ENCODE measurements at places on chromosomes 3 and 15.
A peak's percentile ranks its signal among the peaks of the same experiment; 100 is the strongest.

DNA sequence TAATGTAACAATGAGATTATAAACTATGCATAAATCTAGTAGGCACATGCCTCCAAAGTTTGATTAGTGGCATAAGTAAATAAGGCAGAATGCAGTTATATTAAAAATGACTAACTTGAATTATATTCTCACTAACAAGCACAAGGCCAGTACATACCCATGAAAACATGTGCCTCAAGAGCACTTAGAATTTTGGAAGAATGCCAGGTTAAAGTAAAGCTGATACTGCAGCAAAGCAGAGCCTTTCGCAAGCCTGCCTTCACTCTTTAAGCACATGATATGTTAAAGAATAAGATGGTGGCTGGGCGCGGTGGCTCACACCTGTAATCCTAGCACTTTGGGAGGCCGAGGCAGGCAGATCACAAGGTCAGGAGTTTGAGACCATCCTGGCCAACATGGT, 49.0 kb downstream of the KBTBD12 start:
- H3K27ac ChIP-seq: no peak overlapping the region
- no peak for DNase-seq
- no peaks in the 10 kb centered on the region for H3K36me3 ChIP-seq

- H3K4me1 ChIP-seq: no peaks in the 10 kb centered on the region
- DNase-seq: no peak
- no peak overlapping the region for H3K4me3 ChIP-seq
- H3K27ac ChIP-seq: no peak overlapping the region
Observed at GRCh38 chr3:123159926-123160635, 41.7 kb upstream of the SEC22A start.

DNA sequence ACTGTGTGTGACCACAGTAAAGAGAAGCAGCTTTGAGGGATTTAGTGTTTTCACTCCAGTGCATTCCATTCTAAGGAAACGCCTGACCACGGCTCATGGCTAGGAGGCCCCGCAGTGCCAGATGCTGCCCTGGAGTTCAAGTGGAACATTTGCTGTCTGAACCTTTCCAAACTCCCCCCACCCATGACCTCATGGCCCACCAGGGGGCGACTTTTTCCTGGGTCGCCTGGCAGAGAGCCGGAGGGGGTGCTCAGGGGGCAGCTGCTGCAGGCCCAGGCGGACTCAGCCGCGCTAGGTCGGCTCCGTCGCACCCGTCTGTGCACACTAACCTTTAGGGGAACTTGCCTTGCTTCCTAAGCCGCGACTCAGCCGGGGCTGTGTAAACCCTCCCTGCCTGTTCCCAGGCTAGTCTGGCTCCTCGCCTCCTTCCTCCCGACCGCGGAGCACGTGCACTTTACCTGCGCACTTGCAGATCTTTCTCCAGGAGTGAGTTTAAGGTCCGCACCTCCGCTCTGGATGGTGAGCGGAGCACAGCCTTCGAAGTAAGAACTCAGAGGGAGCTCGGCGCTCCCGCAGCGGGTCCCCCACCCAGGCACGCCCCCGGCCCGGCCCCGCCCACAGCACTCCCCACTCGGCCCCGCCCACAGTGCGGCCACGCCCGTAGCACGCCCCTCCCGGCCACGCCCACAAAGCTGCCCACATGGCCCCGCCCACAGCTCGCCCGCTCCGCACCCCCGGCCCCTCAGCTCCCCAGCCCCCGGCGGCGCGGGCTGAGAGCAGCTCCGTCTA, at the start of gene OCA2:
Gene OCA2, minus strand, starts transcription at position 550 of the 789 bp plus-strand sequence. CDS start 17,441 bp downstream, outside the sequence.
- peaks cover 3% of the 10 kb centered on the region for H3K4me1 ChIP-seq
- peak within 1 kb of the TSS; percentile 64 for H3K4me3 ChIP-seq
- peaks cover 80% of the 10 kb centered on the region for H3K27me3 ChIP-seq
- no peaks in the 10 kb centered on the region for H3K36me3 ChIP-seq
- peak; percentile 92 for DNase-seq

GRCh38 chr3:182007441-182007840, 295.7 kb downstream of the SOX2 start:
- no peaks in the 10 kb centered on the region for H3K36me3 ChIP-seq
- H3K4me1 ChIP-seq: peaks cover 16% of the 10 kb centered on the region
- H3K4me3 ChIP-seq: no peak overlapping the region
- no peak for DNase-seq

GRCh38 chr3:122991236-122991985, 36.2 kb downstream of the SEMA5B start:
- no peak for DNase-seq
- no peaks in the 10 kb centered on the region for H3K36me3 ChIP-seq
- peaks cover 39% of the 10 kb centered on the region for H3K4me1 ChIP-seq
- H3K27ac ChIP-seq: no peak overlapping the region
- no peak overlapping the region for H3K4me3 ChIP-seq

DNA sequence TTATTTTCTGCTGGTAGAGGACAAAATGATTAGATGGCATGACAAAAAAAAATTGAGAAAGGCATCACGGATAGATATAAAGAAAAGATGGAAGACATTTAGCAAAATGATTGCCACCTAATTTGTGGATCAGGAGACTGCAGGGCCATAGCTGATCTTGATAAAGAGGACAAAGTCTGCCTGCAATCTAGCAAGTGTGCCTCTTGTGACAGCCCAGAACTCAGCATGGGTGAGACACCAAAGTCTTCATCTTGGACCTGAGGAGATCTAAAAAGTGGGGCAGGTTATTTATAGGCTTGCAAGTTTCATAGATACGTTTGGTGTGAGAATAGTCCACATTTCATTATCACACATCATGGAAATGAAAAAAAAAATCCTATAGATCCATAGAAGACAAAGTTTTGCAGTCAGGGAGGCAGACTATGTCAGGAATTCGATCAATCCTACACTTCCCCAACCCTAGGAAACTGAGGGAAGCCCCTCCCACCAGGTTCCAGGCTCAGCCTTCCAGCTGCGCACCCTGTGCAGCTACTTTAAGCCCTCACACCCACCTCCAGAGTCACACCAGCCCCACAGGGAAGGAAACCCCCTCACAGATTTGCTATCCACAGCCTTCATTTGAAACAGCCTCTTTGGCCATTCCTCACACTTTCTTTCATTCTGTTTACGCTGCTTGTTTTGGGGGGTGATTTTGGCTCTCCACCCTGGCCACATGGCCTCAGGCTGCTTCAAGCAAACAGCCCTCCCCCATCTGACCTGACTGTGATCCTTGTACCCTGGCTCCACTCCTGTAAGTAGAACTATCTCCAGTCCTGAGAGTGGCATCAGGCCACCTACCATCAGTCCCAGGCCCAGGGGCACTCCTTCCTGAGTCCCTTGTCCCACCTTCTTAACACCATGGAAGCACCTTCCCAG, 28.1 kb upstream of the KLHL6 start:
- H3K36me3 ChIP-seq: no peaks in the 10 kb centered on the region
- no peaks in the 10 kb centered on the region for H3K27me3 ChIP-seq
- no peak for DNase-seq
- no peak overlapping the region for H3K27ac ChIP-seq
- H3K4me3 ChIP-seq: no peak overlapping the region
- peaks cover 4% of the 10 kb centered on the region for H3K4me1 ChIP-seq

DNA sequence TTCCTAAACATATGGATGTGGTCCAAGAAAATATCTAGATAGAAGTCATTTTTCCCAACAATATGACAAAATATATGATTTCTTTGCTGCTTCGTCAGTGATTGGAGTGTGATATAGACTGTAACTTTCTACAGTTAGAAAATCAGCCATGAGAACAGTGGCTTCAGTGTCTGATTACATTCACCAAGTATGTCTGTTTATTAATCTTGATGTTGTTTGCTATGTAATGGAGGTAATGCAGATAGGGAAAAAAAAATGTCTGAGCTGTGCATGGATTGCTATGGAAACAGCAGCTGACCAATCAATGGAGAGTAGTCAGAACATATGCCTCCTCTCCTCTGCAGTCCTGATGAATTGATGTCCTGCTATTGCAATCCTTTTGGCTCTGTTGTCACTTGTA, 72.3 kb upstream of the GAP43 start:
- H3K4me1 ChIP-seq: peaks cover 30% of the 10 kb centered on the region
- DNase-seq: no peak
- no peak overlapping the region for H3K27ac ChIP-seq
- H3K36me3 ChIP-seq: no peaks in the 10 kb centered on the region
- H3K4me3 ChIP-seq: no peak overlapping the region

DNA sequence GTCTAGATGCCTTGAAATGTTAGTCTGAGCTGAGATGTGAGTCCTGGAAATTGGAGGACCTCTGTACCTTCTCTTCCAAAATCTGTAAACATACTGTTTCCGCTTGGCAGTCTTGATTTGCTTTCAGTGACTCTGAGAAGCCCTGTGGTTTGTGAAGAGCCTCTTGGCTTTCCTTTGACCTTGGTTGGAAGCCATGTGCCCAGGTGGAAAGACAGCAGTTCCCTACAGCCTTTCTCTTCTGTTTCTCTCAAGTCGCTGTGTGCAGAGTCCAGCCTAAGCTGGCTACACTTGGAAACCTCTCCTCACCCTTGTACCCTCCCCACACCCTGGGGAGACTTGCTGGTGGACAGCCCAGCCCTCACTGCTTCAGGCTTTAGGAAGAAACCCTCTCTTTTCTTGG, 129.8 kb upstream of the CTDSPL start:
- DNase-seq: no peak
- H3K27ac ChIP-seq: no peak overlapping the region
- H3K36me3 ChIP-seq: no peaks in the 10 kb centered on the region
- H3K4me1 ChIP-seq: no peaks in the 10 kb centered on the region
- H3K4me3 ChIP-seq: no peak overlapping the region
- H3K27me3 ChIP-seq: no peaks in the 10 kb centered on the region

DNA sequence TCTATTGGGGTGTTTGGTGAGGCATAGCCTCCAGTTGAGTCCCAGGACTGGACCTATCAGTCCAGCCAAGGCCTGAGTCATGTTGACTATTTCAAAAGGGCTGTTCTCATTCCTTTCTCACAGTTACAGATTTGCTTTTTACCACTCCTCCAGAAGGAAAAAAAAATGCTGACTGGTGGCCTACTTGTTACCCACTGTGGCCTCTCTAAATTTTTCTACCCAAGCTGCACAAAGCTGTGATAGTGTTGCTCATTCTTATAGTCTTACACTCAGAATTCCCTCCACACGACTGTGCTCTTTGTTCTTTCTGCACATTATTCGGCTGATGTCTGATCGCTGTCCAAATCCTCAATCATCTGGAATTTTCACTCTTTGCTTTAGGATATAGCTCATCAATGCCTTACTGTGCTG, 1142.2 kb downstream of the IGSF11 start:
- H3K4me3 ChIP-seq: no peak overlapping the region
- no peak overlapping the region for H3K27ac ChIP-seq
- H3K36me3 ChIP-seq: no peaks in the 10 kb centered on the region
- no peaks in the 10 kb centered on the region for H3K27me3 ChIP-seq
- peaks cover 8% of the 10 kb centered on the region for H3K4me1 ChIP-seq
- no peak for DNase-seq

GRCh38 chr3:191227541-191227940, 28.5 kb downstream of the OSTN start:
- H3K27me3 ChIP-seq: no peaks in the 10 kb centered on the region
- DNase-seq: no peak
- H3K27ac ChIP-seq: no peak overlapping the region
- no peak overlapping the region for H3K4me3 ChIP-seq
- no peaks in the 10 kb centered on the region for H3K4me1 ChIP-seq

- no peak overlapping the region for H3K4me3 ChIP-seq
- H3K36me3 ChIP-seq: no peaks in the 10 kb centered on the region
- DNase-seq: no peak
- H3K4me1 ChIP-seq: peaks cover 8% of the 10 kb centered on the region
- no peaks in the 10 kb centered on the region for H3K27me3 ChIP-seq
- no peak overlapping the region for H3K27ac ChIP-seq
Observed at GRCh38 chr3:177787279-177788041, 590.2 kb upstream of the TBL1XR1 start.

DNA sequence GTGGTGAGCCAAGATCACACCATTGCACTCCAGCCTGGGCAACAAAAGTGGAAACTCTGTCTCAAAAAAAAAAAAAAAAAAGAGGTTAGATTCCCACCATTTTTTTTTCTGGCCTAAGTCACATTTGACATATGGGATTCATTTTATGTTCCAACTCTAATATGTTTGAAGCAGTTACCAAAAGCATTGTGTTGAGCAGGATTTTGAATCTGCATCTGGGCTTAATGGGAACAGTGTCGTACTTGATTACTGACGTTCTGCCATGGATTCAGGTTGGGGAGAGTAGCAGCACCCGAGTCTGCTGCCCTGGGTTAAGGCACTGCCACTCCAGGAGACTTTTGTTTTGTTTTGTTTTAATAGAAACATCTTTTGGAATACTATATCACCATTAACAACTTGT, 348.7 kb upstream of the TBL1XR1 start:
- H3K27me3 ChIP-seq: no peaks in the 10 kb centered on the region
- no peak overlapping the region for H3K27ac ChIP-seq
- H3K4me3 ChIP-seq: no peak overlapping the region
- H3K36me3 ChIP-seq: no peaks in the 10 kb centered on the region
- no peaks in the 10 kb centered on the region for H3K4me1 ChIP-seq
- no peak for DNase-seq

GRCh38 chr3:53501178-53501577, 6.8 kb downstream of the CACNA1D start:
- H3K27ac ChIP-seq: no peak overlapping the region
- peaks cover 16% of the 10 kb centered on the region for H3K4me1 ChIP-seq
- no peak overlapping the region for H3K4me3 ChIP-seq
- H3K27me3 ChIP-seq: peaks cover 18% of the 10 kb centered on the region

- no peaks in the 10 kb centered on the region for H3K4me1 ChIP-seq
- H3K27me3 ChIP-seq: no peaks in the 10 kb centered on the region
- H3K36me3 ChIP-seq: peaks cover 35% of the 10 kb centered on the region
Observed at GRCh38 chr3:183764847-183765731, 60.3 kb downstream of the MAP6D1 start.
